IPS DF 19.7 (cell line): ENCODE measurements at places on chromosomes 11 and 22.

DNA sequence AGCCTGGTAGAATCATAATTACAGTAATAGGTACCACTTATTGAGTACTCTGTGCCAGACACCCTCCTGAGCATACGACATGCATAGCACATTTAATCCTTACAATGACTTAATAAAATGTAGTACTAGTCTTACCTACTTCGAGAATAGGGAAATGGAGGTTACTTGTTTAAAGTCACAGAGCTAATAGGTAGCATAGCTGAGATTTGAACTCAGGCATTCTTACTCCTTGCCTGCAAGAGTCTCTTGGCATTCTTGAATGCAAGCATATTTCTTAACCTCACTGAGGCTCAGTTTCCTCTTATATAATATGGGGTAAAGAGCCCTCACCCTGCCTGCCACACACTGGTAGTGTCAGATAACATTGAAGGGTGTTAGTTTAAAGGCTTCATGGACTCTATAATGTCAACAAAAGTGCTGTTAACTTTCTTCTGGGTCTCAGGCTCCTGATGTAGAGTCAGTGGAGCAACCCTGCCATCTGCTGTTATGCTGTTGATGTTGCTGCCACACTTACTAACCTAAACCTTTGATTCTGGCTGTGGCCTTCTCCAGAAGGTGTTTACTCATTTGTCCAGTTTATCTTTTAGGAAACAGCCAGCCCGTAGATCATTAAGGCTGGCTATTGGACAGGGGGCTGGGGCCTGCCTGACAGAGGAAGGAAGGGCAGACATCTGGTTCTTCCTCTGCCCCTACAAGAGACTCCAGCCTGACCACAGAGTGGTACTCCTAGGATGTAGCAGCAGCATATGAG is 18.9 kb downstream of the LIMK2 start:
- no peak for DNase-seq

DNA sequence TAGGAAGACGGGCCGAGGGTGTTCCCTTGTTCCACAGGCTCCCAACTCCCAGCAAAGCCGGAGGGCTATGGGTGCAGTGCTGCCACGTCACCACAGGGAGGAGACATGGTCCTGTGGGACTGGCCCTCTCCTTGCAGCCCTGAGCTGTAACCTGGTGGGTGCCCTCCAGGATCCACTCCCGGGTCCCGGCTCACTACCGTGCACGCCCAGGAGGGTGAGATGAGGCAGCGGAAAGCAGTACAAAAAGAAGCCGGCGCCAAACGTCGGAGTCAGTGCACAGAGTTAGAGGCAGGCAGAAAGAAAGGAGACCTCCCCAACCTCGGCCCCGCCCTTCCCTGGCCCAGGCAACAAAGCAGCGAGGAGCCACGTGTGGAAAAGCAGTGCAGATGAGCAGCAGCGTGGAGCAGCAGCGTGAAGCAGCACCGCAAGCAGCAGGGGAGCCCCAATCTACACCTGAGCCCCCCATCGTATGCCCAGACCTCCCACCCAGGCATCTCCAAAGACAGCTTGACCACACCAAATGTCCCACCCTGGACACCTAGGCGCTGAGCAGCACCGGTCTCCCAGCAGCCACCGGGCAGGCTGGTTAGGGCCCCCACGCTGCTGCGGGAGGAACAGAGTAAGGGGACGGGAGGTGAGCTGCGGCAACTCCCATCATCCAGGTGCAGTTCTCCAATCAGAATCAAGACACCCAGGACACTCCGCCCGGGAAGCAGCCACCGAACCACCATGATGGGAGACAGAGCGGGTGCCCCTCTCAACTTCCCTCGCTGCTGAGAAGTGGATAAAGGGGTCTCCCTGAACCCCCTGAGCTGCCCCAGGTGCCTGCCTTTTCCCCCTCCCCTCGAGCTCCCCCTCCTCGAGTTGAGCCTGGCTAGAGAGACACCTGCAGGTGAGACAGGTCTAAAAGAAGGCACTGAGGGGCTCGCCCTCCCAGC is 28.8 kb downstream of the IGSF9B start:
- no peak for DNase-seq

GRCh38 chr22:45423524-45423923 is 10.0 kb downstream of the RIBC2 start:
- no peak for DNase-seq

DNA sequence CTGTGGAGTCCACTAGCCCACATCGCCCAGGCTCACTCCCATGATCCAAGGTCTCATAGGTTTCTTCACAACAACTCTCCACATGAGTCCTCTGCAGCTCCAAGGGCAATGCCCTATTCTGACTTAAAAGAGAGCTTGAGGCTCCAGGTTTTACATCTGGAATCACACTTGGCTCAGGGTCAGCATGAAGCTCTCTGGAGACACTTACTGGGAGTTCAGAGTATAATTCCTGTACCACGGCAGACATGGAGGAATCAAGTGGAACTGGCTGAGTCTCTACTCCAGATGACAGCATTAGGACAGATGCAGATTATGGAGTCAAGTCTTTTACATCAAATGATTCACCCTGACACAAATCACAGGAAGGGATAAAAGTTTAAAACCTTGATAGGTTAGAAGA is 11.4 kb downstream of the PRR14L start:
- no peak for DNase-seq

DNA sequence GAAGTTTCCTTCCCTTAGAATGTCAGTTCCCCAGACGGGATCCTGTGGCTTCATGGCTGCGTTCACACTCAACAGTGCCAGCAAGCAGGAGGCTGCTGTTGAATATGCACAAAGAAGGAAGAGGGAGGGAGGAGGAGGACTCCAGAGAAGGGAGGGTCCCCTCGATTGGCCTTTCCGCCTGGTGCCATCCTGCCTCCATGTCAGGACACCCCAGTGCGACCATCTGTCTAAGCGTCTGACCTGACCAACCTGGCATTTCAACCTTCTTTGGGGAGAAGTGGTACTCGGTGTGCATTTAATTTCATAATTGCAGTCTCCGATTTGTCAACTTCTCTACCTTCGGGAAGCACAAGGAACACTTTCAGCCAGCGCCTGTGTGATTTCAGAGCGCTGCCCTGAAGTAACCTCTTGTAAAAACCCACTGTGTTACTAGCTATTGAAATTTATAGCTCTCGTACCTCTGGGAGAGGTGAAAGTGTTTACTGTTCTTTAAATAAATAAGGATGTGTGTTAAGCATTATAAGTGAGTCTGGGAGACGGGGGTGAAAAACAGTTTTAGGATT is 1491.9 kb downstream of the TBC1D22A start:
- no peak for DNase-seq

- DNase-seq = no peak
Observed at GRCh38 chr11:24496736-24497725, at the start of gene LUZP2. LUZP2 (plus strand) TSS chr11:24497053.

DNA sequence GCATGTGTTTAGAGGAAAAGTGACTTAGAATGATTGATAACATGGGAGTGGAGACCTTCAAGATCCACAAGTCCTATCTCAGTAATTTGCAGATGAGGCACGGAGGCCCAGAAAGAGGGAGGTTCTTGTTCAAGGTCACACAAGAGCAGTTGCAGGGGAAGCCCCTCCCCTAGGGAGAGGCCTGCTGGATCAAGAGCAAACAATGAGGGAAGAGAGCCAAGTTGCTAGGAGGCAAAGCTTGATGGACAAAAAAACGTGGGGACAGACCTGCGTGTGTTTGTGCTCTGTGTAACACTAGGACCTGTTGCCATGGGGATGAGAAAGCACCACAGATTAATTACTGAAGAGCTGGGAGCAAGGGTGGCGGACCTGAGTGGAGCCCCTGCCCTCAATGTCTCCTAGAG is 6.4 kb upstream of the MFRP start:
- DNase-seq = no peak

- DNase-seq = no peak
Observed at GRCh38 chr22:49023879-49024774, 803.5 kb downstream of the BRD1 start.

DNA sequence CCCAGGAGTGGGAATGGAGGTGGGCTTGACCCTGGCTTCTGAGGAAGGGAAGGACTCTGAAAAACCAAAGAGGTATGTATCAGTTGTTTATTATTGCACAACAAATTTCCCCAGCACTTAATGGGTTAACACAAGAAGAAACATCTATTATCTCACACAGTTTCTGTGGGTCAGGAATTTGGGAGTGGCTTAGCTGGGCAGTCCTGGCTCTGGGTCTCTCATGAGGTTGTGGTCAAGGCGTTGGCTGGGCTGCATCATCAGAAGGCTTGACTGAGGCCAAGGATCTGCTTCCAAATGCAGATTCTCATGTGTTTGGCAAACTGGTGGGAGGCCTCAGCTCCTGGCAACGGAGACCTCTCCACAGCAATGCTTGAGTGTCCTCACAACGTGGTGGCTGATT is 17.5 kb upstream of the SMIM38 start:
- DNase-seq = no peak

- no peak for DNase-seq
Observed at GRCh38 chr11:120675171-120675570, 163.6 kb downstream of the GRIK4 start.

DNA sequence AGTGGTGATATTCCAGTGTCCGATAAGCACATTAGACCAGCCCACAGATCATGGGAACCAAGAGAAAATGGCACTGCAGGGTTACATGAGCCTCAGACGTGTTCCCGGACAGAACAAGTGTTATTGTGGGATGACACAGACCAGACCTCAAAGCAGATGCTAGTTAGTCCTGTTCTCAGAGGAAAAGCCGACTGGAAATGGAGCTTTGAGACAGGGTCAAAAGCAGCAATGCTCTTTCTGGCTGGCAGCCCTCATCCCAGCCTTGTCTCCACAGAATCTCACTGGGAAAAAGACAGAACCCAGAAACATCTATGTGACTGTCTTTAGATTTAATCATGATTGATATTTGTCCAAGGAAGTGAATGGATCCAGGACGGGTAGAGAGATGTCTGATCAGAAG is 506.8 kb downstream of the INSC start:
- no peak for DNase-seq

GRCh38 chr22:38824585-38824984 is 19.2 kb downstream of the NPTXR start:
- peak; percentile 61 for DNase-seq

DNA sequence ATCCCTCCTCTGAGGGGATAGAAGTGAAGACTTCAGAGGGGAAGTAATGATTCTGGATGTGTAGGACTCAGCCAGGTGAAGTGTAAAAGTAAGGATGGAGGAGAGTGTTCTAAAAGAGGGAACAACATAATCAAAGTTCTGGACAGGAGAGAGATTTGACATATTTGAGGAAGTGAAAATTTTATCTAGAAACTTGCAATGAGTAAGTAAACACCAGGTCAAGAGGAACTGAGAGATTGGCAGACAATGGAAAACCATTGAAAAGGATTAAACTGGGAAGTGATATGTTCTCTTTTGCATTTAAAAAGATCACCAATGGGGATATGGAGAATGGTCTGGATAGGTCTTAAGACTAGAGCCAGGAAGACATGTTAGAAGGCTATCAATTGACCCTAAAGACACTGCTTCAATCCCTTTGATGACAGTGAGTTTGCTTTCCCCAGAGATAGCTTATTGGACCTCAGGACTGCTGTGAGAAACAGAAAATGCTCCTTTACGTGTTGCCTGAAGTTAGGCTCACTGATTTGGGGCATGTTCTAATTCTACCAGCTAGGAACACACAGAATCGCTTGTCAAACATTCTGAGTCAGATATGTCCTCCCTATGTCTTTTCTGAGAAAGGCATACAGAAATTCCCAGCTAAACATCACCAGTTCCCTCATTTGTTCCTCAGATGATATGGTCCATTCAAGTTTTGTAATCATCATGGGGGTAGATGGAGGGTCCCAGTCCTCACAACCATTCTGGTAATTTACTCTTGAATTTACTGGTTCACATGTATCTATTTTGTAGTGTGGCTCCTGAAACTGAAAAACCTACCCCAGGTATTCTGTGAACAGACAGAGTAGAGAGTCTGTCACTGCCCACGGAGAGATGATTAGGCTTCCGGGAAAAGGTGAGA is 144.9 kb downstream of the MAML2 start:
- no peak for DNase-seq
